Neural crest cell (in vitro differentiated cells): ENCODE measurements at places on chromosomes 5 and 9. TPM values are rescaled to one million over a fixed set of nuclear protein-coding genes. Genes with fewer than 3 reads are reported as not detected.

DNA sequence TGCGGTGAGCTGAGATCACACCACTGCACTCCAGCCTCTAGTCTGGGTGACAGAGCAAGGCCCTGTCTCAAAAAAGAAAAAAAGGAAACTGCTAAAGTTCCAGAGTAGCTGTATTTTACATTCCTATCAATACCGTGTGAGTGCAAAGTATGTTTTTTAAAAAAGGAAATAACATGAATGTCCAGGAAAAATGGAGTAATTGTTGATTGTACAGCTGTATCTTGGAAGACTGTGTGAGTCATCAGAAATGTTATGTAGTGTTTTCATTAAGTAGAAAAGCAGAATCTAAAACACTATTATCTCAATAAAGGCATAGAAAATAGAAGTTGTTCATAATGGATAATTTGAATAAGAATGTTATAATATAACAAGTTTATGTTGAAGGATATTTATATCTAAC, 53.9 kb downstream of the ZCCHC7 start:
- no peak overlapping the region for H3K27ac ChIP-seq
- H3K27me3 ChIP-seq: no peaks in the 10 kb centered on the region
- no peak for DNase-seq
- H3K4me1 ChIP-seq: peaks cover 3% of the 10 kb centered on the region
- no peak overlapping the region for H3K4me3 ChIP-seq
- peaks cover 11% of the 10 kb centered on the region for H3K36me3 ChIP-seq

- no peak overlapping the region for H3K27ac ChIP-seq
- no peak for DNase-seq
- H3K4me3 ChIP-seq: no peak overlapping the region
- H3K36me3 ChIP-seq: peaks cover 3% of the 10 kb centered on the region
Measured at GRCh38 chr9:99489060-99489413, 267.0 kb downstream of the SEC61B start.

ZNF454 gene
- total RNA-seq: 0.26 TPM in 1 of 2 replicates, not detected in the other

WHRN gene
- 8.9 and 9.5 TPM in 2 replicates for total RNA-seq

PRXL2C gene
- total RNA-seq: 5.9 and 6.7 TPM in 2 replicates

CORO2A gene
- total RNA-seq: 9.3 and 9.5 TPM in 2 replicates

- DNase-seq: no peak
- H3K36me3 ChIP-seq: no peaks in the 10 kb centered on the region
- H3K4me3 ChIP-seq: no peak overlapping the region
- peaks cover 58% of the 10 kb centered on the region for H3K4me1 ChIP-seq
- H3K27ac ChIP-seq: no peak overlapping the region
- H3K27me3 ChIP-seq: peaks cover 3% of the 10 kb centered on the region
Measured at GRCh38 chr5:3789519-3790193, 194.0 kb downstream of the IRX1 start.

SOHLH1 gene
- total RNA-seq: not detected in 2 replicates

OSMR gene
- 2.7 and 2.8 TPM in 2 replicates for total RNA-seq

DNA sequence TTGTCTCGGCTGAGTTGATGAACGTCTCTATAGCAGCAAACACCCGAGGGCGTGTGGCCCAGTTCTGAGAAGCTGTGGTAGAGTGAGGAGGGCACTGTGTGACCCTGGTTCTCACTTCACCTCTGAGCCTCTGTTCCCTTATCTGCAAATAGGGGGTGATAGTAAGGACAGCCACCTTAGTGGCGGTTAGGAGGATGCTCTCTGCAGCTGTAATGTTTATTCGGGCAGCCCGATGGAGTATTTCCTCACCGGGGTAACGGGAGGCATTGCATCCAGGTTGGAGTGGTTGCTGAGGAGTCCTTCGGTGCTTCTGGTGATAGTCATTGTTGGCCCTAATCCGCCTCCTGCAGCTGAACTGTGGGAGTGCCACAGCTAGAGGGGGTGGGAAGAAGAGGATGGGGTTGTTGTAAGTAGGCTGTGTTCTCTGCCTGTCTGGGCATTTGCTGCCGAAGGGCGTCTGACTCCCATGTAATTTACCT, 13.9 kb downstream of the PRRC2B start:
- peaks cover 4% of the 10 kb centered on the region for H3K36me3 ChIP-seq
- H3K27me3 ChIP-seq: no peaks in the 10 kb centered on the region
- DNase-seq: no peak
- peak overlapping the region; percentile 61 for H3K4me3 ChIP-seq

PPP3R2 gene
- total RNA-seq: not detected in 2 replicates

ENTPD2 gene
- total RNA-seq: not detected in 2 replicates

DNA sequence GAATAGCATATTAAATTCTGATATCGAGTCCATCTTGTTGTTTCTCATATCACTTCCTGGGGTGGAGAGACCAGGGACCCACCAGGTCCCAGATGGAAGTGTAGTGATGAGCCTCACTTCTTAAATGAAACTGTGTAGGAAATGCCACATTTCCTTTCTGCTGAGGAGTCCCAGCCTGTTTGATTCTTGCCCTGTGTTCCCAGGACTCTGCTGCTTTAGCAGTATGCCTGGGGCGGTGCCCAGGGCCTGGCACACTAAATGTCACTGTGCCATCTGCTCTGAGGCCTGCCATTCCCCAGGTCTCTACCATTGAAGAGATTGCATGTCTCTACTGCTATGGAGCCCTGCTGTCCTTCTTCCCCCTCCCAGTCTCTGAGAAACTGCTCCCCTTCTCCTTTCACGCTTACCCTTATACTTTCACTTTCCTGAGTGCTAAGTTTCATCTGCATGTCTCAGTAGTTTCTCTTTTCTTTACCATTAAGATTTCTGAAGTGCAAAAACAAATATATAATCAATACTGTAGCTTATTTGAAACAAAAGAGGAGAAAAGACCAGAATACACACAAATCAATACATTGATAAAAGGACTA, 260.4 kb downstream of the GABRB2 start:
- no peaks in the 10 kb centered on the region for H3K4me1 ChIP-seq
- H3K36me3 ChIP-seq: no peaks in the 10 kb centered on the region
- H3K27ac ChIP-seq: no peak overlapping the region
- no peak for DNase-seq
- no peak overlapping the region for H3K4me3 ChIP-seq
- H3K27me3 ChIP-seq: no peaks in the 10 kb centered on the region

DNA sequence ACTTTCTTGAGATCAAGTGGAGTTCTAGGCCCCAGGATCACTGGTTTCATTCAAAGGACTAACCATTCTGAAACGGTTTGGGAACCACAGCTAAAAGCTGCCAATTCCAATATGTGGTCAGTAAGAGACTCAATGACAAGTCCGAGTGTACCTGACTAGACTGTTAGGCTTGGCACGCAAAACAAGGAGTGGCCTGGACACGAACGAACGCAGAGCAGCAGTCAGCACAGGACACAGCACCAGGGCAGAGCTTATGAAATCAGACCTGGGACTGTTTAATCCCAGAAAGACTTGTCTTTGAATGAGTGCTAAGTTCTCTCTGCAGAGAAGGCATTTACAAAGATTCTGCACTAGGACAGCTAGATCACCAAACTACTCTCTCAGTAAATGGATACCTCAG, 213.8 kb downstream of the GAPVD1 start:
- H3K36me3 ChIP-seq: peaks cover 2% of the 10 kb centered on the region
- H3K27me3 ChIP-seq: no peaks in the 10 kb centered on the region
- H3K4me3 ChIP-seq: no peak overlapping the region
- H3K4me1 ChIP-seq: peaks cover 45% of the 10 kb centered on the region

DNA sequence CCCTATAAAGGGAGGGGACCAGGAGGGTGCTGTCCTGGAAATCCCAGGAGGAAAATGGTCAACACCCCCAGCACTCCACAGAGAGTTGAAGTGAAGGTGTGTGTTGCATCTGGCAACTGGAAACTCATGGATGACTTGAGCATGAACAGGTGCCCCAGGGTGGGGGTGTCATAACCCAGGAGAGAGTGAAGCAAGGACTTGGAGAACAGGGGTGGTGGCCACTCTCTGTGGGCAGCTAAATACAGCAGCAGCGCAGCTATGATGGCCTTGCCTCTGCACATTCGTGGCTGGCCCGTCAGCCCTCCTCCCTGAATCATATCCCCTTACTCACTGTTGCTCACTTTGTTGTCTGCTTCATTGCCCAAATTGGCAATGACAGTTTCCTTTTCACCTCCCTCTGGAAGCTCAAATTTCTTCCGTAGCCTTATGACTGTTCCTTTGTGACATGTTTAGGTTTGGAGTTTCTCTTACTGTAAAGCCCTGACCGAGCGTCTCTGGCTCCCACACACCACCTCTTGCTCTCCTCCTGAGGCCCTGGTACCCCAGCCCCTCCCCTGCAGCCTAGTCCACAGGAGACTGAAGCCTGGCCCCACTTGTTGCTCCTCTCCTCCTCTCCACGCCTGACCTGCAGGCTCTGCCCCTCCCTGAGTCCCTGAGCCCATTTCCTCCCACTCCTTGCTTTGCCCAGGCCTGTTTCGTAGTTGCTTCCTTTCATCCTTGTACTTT, 185.8 kb downstream of the CD180 start:
- peak overlapping the region; percentile 14 for H3K27ac ChIP-seq
- no peak for DNase-seq
- H3K4me1 ChIP-seq: peaks cover 15% of the 10 kb centered on the region

- no peak for DNase-seq
- no peaks in the 10 kb centered on the region for H3K4me1 ChIP-seq
- peaks cover 4% of the 10 kb centered on the region for H3K36me3 ChIP-seq
- H3K27me3 ChIP-seq: no peaks in the 10 kb centered on the region
- no peak overlapping the region for H3K4me3 ChIP-seq
Measured at GRCh38 chr5:25387953-25388352, 743.2 kb upstream of the CDH10 start.

DNA sequence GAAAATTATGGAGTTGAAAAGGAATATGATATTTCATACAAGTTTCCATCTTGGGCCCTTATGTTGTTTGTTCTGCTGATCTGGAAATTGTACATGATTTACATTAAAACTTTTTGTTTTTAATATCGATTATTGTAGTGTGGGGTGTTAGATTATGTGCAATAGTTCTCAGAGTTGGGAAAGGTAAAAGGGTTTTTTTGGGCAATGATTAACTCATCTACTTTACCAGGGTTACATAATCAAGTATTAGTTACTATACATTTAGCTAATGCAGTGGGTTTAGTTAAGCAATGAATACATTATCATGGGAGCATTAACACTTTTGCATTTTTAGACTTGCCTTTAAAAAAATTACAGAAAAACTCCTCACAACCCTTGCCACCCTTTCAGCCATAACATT, 134.0 kb downstream of the ZSWIM6 start:
- H3K27ac ChIP-seq: no peak overlapping the region
- H3K36me3 ChIP-seq: peaks cover 7% of the 10 kb centered on the region
- DNase-seq: no peak
- H3K4me1 ChIP-seq: peaks cover 35% of the 10 kb centered on the region
- H3K4me3 ChIP-seq: no peak overlapping the region

- no peaks in the 10 kb centered on the region for H3K36me3 ChIP-seq
- peaks cover 23% of the 10 kb centered on the region for H3K4me1 ChIP-seq
- no peak overlapping the region for H3K27ac ChIP-seq
- no peak overlapping the region for H3K4me3 ChIP-seq
- no peaks in the 10 kb centered on the region for H3K27me3 ChIP-seq
Measured at GRCh38 chr5:56154732-56155484, 78.2 kb downstream of the ANKRD55 start.

- H3K36me3 ChIP-seq: no peaks in the 10 kb centered on the region
- peaks cover 3% of the 10 kb centered on the region for H3K27me3 ChIP-seq
- H3K4me3 ChIP-seq: no peak overlapping the region
- no peak for DNase-seq
- no peak overlapping the region for H3K27ac ChIP-seq
- H3K4me1 ChIP-seq: no peaks in the 10 kb centered on the region
Measured at GRCh38 chr5:10324518-10325370, 17.0 kb upstream of the CMBL start.

DNA sequence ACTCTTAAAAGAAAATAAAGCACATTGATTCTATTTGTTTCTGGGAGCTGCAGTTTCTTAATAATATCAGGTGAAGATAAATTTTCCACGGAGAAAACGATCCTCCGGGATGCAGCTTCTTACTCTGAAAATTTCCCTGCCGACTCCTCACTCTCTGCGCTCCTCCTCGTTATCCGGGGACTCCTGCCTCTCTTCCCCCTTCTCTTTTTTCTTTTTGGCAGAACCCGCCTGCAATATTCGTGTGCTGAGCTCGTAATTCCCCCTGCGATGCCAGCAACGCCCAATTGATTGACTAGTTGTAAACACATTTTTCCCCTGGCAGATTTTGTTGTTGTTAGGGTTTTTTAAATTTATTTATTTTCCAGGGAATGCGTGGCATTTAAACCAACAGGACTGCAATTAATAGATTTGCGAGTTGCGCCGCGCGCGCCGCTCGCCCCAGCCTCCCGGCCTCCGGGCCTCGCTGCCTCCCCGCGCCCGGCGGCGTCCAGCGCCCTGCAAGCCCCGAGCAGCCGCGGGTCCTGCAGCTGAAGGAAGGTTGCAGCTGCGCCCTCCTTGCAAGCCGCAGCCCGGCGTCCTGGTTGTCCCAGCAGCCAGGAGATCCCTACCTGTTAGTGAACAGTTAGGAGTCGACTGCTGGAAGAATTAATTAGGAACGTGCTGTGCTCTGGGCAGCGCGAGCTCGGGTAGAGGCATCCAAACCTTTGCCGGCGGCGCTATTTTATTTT, 2.2 kb downstream of the NTNG2 start:
- H3K4me3 ChIP-seq: peak overlapping the region; percentile 81
- peaks cover 87% of the 10 kb centered on the region for H3K27me3 ChIP-seq
- DNase-seq: no peak
- peaks cover 17% of the 10 kb centered on the region for H3K4me1 ChIP-seq
- H3K27ac ChIP-seq: no peak overlapping the region
- no peaks in the 10 kb centered on the region for H3K36me3 ChIP-seq

- H3K4me3 ChIP-seq: no peak overlapping the region
- no peaks in the 10 kb centered on the region for H3K27me3 ChIP-seq
- DNase-seq: no peak
- no peak overlapping the region for H3K27ac ChIP-seq
Measured at GRCh38 chr5:161271816-161272215, 274.7 kb downstream of the GABRB2 start.

- H3K27me3 ChIP-seq: peaks cover 3% of the 10 kb centered on the region
- H3K27ac ChIP-seq: no peak overlapping the region
- no peaks in the 10 kb centered on the region for H3K4me1 ChIP-seq
- no peak for DNase-seq
- peaks cover 27% of the 10 kb centered on the region for H3K36me3 ChIP-seq
Measured at GRCh38 chr9:131477367-131477766, 25.4 kb upstream of the POMT1 start.

GRCh38 chr9:105114964-105115728, 129.3 kb upstream of the SLC44A1 start:
- no peak for DNase-seq
- H3K27ac ChIP-seq: no peak overlapping the region
- peaks cover 7% of the 10 kb centered on the region for H3K4me1 ChIP-seq
- H3K4me3 ChIP-seq: no peak overlapping the region

CENPH gene
- 56.1 and 59.8 TPM in 2 replicates for total RNA-seq

TRAF1 gene
- 3.5 and 3.8 TPM in 2 replicates for total RNA-seq

CA9 gene
- total RNA-seq: 0.45 and 0.63 TPM in 2 replicates

DNA sequence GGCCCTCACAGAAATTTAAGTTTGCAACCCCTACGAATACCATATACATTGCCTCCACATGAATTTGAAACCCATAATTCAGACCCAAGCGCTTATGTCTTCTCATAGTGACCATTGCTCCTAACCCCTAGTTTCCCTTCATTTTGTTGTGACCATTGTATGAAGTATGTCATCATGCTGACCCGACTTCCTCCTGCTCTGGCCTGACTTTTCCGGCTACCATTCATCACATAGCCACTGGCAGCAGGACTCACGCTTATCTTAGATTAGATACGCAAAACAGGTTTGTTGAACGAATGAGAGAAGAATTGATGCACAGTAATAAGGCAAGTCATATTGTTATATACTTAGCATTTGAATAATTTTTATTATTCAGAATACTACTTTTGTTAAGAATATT, 345.4 kb downstream of the FBXL17 start:
- H3K36me3 ChIP-seq: peaks cover 11% of the 10 kb centered on the region
- DNase-seq: no peak
- no peak overlapping the region for H3K27ac ChIP-seq
- H3K27me3 ChIP-seq: peaks cover 51% of the 10 kb centered on the region
- H3K4me3 ChIP-seq: no peak overlapping the region
- H3K4me1 ChIP-seq: peaks cover 9% of the 10 kb centered on the region

GRCh38 chr9:90616806-90617205, 25.8 kb downstream of the DIRAS2 start:
- no peaks in the 10 kb centered on the region for H3K36me3 ChIP-seq
- DNase-seq: no peak
- H3K27me3 ChIP-seq: peaks cover 3% of the 10 kb centered on the region
- no peak overlapping the region for H3K4me3 ChIP-seq
